ENCODE measurements at places on chromosomes 12 and 14.
A peak's percentile ranks its signal among the peaks of the same experiment; 100 is the strongest.

DNA sequence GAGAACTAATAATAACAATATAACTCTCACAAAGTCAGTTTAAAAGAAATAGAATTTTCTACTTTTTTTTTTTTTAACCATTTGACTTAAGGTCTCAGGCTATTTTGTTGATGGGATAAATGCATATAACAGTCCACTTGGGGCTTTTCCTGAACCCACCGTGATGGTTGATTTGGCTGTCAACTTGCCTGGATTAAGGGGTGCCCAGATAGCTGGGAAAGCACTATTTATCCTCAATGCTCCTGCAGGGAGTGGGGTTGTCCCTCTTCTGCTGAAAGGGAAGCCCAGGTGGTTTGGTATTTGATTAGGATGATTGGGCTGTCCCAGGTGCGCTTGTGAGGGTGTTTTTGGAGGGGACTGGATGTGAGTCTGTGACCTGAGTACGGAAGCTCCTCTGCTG lies 114.9 kb downstream of the AACS start:
- DNase-seq = no peak

GRCh38 chr12:29026419-29026818 lies 122.7 kb upstream of the FAR2 start:
- DNase-seq = no peak

DNA sequence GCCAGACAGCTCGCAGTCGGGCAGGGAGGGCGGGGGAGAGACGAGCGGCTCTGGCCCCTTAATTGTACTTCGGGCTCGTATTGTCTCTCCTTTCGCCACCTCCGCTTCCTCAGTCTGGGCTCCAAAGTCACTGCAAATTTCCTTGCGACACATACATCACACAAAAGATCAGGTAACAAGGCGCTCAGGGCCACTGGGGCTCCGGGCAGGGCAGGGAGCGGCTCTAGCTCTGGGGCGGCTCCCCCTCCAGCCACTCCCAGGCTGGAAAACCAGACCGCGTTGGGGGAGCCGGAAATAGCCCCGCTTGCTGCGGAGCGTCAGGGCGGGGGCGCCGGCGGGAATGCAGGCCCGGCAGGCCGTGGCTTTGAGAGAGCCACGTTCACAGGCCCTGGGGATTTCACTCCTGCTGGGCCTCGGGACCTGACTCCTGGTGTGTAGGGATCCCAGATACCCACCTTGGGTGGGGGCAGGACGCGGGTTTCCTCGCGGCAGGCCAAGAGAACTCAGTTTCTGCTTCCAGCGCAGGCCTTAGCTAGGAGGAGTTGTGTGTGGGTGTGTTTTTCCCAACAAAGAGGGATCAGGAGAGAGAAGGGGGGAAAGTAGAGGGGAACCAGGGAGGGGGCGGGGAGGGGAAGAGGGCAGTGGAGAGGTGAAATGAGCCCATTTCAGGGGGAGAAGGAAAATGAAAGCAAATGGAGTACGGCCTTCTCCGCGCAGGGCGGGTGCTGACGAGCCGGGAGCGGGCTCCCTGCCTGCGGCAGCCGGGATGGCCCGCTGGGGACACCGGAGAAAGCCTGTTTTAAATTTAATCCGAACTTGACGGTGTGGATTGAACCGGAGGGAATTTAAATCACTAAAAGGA lies 4.4 kb upstream of the HOXC9 start:
- DNase-seq = no peak

- no peak for DNase-seq
Measured at GRCh38 chr12:57106021-57106708, 5.0 kb downstream of the STAT6 start.

GRCh38 chr12:48000878-48001504 lies 3.3 kb downstream of the COL2A1 start:
- no peak for DNase-seq

DNA sequence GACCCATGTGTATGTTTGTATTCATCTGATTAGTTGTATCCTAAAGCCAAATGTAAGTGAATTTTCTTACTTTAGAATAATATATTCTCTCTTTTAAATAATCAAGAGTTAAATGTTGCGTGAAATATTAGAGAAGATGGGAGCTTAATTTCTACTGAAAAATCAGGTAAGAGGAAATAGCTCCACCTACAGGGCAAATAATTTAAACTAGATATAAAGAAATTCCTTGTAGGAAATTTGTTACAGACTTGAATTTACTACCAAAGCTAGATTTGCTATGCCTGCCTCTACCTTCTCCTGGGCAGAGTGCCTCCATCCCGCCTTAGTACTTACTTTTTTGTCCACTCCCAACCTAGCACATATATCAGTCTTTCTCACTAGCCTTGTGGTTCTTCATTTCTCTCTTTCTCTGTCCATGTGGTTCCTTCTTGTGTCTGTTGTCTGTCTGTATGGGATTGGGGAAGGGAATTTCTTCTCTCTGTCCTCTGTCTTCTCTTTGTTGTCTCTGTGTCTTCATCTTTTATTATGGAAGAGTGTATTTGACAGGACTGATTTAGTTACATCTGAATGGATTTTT lies 44.7 kb downstream of the PALS1 start:
- DNase-seq = no peak

- DNase-seq = no peak
Measured at GRCh38 chr12:106747973-106748436, 26.5 kb upstream of the RIC8B start.

- peak; percentile 24 for DNase-seq
Measured at GRCh38 chr12:120361506-120362208, 7.3 kb downstream of the MSI1 start.

All from stimulated activated naive CD8-positive, alpha-beta T cell treated with anti-CD3 and anti-CD28 coated beads, Interleukin-15, Interleukin-2, amounts not matched to agents 100 U/mL and 50 U/mL, for 24 hours (primary cell).